Stimulated activated CD8-positive, alpha-beta memory T cell treated with anti-CD3 and anti-CD28 coated beads, Interleukin-4, amount 100 ng/mL, for 1 hour (primary cell): ENCODE measurements at places on chromosomes 4 and X.

DNA sequence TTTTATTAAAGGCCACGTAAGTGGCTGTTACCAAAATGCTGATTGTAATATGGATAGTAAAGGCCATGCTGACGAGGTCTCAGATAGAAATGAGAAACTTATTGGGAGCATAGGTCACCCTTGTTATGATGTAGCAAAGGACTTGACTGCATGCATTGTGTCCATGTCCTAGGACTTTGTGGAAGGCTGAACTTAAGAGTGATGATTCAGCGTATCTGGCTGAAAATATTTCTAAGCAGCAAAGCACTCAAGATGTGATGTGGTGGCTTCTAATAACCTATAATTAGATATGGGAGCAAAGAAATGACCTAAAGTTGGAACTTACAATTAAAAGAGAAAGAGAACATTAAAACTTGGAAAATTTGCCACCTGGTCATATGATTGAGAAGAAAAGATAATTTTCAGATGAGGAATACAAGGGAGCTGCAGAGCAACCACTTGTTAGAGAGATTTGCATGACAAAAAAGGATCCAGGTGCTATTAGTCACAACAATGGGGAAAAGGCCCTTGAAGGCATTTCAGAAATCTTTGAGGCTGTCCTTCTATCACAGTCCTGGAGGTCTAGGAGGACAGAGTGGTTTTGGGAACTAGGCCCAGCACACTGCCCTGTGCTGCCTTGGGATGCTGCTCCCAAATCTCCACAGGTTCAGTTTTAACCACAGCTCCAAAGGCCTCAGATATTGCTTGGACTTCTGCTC lies 793.7 kb upstream of the LCORL start:
- DNase-seq = no peak

DNA sequence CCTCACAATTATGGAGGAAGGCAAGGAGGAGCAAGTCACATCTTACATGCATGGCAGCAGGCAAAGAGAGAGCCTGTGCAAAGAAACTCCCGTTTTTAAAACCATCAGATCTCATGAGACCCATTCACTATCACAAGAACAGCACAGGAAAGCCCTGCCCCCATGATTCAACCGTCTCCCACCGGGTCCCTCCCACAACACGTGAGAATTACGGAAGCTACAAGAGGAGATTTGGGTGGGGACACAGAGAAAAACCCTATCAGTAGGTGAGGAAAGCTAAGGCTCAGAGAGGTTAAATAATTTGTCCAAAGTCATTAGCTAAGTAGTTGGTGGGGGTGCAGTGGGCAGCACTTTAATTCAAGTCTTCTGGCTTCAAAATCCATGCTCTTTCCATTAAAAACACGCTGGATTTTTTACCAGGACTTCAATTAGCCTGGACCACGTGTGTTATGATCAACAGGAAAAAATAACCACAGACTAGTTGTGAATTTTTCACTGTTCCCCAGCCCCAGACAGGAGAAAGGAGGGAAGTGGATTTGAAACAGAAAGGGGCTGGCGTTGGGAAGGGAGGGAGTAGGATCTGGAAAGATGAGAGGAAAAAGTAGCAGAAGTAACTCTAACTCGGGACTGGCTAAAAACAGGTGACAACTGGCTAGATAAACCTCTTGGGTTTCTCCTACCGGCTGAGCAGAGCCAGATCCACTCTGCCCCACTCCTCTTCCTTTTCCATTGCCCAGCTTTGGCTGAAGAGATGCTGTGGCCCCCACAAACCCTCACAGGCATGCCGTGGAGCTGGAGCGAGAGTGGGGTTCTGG lies 986 bp downstream of the MTMR8 start:
- no peak for DNase-seq

DNA sequence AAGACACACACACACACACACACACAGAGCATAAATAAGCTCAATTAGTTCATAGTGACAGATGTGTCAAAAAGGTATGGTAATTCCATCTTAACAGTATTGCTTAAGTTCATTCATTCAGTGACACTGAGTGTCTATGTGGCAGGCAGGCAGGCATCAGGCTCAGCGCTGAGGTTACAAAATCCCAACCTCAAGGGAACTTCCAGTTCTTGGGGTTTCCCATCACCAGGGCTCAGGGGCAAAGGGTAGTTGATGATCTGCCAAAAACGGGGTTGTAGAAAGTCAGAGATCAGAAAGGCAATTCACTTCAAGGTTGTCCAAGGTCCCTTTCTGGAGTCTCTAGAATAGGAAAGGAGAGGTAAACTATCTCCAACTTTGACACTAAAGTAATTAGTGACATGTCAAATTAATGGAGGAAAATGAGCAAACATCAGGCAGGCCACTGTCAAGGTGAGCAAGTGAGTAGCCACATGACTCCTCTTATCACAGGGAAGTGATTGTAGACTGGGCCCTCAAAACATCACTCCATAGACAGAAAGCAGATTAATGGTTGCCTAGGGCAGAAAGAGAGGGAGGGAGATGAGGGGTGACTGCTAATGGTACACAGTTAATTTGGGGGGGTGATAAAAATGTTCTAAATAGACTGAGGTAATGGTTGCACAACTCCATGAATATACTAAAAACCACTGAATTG lies 41.8 kb downstream of the GPC4 start:
- no peak for DNase-seq

GRCh38 chrX:40418813-40419195 lies 162.0 kb upstream of the ATP6AP2 start:
- no peak for DNase-seq

GRCh38 chrX:1561164-1561563 lies 24.2 kb upstream of the P2RY8 start:
- no peak for DNase-seq

DNA sequence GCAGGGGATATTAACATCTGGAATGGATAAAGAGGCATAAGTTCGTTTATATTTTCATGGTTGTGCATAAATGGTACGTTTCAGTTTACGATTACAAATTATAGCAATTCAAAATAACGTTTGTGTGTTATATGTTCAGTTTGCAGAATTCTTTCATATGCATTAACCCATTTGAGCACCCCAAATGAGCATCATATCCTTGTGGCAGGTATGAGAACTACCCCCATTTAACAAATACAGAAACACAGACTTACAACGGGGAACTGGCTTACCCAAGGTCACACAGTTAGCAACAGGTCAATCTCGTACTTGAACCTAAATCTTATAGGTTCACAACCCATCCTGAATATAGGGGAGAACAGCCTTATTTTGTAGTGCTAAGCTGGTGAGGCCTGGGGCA lies 33.1 kb downstream of the EDNRA start:
- no peak for DNase-seq

DNA sequence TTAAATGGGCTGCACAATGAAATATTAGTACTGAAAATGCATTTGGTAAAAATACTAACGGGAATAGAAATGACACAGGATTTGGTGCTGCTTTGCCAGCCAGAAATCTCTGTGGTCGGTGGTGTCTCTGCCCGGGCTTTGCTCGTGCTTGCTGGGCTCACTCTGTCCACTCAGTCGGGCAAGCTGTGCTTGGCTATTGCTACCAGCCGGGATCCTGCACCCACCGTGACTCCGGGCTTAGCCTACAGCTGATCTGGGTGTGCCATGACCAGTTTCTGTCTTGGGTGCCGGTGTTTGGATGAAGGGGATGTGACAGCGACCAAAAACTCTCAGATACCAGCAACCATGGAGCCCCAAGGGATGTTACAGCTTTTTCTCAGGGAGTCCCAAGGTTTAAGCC lies 487.7 kb downstream of the TECRL start:
- DNase-seq = no peak

DNA sequence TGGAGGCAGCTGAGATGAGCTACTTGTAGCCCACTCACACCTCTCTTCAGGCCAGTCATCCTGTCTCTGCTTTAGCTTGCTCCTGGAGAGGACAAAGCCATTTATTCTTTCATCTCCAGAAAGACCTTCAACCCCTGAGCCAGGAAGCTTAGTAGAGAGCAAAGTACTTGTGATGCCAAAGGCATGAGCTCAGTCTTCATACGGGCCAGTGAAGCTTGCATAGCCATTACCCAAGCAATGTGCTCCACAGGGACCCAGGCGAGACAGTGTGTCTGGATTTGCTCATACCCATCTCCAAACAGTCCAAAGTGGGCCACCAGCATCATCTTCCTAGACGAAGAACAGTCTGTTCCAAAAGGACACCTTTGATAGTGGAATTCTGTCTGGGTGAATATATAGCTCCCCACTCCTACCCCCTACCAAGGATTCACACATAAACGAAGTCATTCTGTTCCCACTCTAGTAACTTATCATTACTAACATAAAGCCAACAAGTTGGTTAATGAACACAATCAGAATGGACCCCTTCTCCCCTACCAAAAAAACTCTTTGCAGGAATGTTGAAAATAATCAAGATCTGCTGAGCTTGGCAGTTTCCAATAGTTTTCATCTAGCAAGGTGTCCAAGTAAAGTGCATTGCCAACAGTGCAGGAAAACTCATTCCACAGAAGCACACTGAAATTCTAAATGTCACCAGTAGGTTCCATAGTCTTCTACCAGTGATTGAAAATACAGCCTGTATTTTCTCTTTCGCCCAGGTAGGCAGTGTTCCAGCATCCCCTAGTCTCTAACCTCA lies 6.7 kb downstream of the TNMD start:
- no peak for DNase-seq

DNA sequence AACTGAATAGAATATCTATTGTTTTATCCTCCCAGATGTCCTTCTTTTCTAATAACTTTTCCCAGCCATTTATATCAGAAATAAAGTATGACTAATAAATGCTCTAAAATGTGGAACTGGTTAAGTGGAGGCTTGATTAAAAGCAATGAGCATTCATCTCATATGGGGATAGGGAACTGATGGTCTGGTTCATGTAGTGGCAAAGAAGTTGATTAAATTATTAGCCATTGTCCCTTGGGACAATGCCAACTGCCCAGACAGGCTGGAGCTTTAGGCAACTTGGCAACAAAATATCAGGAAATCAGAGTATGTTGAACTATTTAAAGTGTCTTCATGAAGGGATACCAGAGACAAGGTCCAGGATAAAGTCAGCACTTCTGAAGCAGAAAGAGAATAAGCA lies 24.2 kb downstream of the TRO start:
- DNase-seq = no peak

DNA sequence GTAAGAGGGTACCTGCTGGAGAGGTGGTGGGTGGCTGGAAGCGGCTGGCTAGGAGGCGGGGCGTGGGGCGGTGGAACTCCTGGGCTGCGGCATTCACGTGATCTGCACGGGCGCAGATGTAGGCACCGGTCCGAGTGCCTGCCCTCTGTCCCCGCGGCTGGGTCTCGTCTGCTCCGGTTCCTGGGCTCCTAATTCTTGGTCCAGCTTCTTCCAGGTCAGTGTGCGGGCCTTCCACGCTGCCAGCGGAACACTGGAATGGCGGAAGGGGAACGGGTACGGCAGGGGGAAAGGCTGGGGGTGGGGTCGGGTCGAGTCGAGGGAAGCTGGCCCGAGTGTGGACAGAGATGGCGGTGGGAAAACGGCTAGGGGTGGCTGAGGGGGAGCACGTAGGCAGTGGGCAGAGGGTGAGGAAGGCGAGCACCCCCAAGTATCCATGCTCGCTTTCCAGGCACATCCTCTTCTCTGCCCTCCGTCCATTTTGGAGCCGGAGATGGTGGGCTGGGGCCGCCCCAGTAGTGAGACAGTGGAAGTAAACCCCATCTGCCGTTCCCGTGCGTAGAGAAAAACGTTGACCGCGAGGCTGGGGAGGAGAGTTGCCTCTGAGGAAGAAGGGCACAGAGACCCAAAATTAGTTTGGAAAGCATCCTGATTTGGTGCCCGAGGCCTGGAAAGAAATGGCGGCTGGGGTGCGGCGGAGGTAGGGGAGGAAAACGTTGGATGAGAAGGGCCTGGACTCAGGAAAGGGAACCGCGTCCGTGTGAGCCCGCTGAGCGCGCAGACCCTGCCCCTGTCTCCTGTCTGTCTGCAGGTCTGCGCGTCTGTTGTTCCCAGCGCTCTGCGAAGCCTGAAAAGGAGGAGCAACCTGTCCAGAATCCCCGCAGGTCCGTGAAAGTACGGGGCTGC lies at the start of gene TCEAL4:
Gene TCEAL4 (plus strand): TSS at position 105 of the 903 bp plus-strand sequence. CDS start 1,161 bp downstream, outside the sequence.
- no peak for DNase-seq

DNA sequence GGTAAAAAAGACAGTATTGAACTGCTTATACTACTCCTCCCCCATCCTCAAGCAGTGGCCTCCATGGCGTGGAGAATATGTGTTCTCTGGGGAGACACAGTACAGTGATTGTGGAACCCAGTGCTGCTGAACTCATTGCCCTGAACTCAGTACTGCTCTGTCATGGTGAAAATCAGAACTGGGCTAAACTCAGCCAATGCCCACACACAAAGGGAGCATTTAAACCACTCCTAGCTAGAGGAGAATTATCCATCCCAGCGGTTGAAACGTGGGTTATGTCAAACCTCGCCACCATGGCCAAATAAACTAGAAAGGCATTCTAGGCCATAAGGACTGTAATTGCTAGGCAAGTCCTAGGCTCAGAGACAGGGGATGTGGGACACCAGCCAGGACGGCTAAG lies 131.8 kb downstream of the SPOCK3 start:
- no peak for DNase-seq

DNA sequence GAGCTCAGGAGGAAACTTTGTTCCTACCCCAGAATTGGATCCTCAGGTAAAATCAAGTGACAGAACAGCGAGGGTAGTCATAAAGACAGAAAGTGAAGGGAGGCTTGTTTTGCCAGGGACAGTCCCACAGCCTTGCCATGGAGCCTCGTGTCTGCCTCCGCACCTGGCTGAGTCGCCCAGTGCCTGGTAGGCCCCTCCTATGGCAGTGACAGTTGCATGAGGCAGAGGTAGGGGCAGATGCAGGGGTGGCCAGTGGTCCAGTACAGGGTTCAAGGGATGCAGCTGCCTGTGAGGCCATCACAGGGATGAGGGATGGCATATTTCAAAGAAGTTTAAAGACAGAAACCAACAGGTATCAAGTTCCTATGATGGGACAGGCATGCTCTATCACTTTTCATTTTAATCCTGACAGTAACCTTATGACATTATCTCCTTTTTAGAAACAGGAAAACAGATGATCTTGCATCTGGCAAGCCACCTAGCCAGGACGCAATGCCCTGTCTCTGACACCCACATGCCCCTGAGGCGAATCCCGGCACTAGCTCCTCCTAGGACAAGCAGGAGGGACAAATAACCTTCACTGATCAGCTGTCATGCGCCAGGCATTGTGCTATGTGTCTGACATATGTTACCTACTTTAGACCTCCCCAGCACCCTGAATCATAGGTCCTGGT lies 127.4 kb upstream of the ENPP6 start:
- DNase-seq = no peak

- no peak for DNase-seq
Measured at GRCh38 chr4:107850438-107850837, 25.7 kb downstream of the SGMS2 start.

DNA sequence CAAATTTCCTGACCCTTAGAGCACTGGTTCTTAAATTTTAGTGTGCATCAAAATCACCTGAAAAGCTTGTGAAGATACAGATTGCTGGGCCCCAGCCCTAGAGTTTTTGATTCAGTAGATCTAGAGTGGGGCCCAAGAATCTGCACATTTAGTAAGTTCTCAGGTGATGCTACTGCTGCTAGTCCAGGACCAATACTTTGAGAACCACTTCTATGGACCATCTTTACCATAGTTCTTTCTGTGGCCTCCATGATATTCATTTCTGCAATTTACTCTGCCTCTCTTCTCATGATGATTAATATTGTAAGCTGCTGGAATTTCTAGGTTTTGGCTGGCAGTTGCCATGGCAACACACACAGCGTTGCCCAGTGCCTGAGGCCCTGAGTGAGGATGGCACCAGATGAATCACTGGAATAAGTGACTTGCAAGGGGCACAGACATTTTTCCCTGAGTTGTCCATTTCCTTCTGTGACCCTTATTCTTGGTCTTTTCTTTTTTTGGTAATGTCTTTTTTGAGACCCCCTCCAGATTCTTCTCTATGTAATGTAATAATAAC lies 83.6 kb downstream of the PPP1R2C start:
- DNase-seq = no peak
